CD4-positive, CD25-positive, alpha-beta regulatory T cell (primary cell): ENCODE measurements at places on chromosomes 7 and 10. TPM values are rescaled to one million over a fixed set of nuclear protein-coding genes. Genes with fewer than 3 reads are reported as not detected.

Gene FXYD4
- not detected for polyA plus RNA-seq

Gene NME8
- polyA plus RNA-seq = not detected

Gene CTNNA3
- polyA plus RNA-seq = not detected

Gene GPR15LG
- polyA plus RNA-seq = not detected

GRCh38 chr10:33133557-33133956 is 175.5 kb upstream of the ITGB1 start:
- H3K27me3 ChIP-seq = no peaks in the 10 kb centered on the region
- peaks cover 94% of the 10 kb centered on the region for H3K4me1 ChIP-seq
- peak overlapping the region; percentile 99 for H3K27ac ChIP-seq
- no peaks in the 10 kb centered on the region for H3K36me3 ChIP-seq
- no peak for DNase-seq

- peaks cover 47% of the 10 kb centered on the region for H3K27me3 ChIP-seq
- DNase-seq = no peak
- H3K4me3 ChIP-seq = no peak overlapping the region
- H3K36me3 ChIP-seq = no peaks in the 10 kb centered on the region
Measured at GRCh38 chr7:27182285-27182841, 2.7 kb downstream of the HOXA11 start.

- H3K36me3 ChIP-seq = no peaks in the 10 kb centered on the region
- no peak overlapping the region for H3K4me3 ChIP-seq
- peaks cover 12% of the 10 kb centered on the region for H3K27me3 ChIP-seq
- no peak overlapping the region for H3K27ac ChIP-seq
- DNase-seq = no peak
Measured at GRCh38 chr10:19812976-19813375, 3.3 kb upstream of the PLXDC2 start.

- DNase-seq = no peak
- no peak overlapping the region for H3K4me3 ChIP-seq
- H3K36me3 ChIP-seq = no peaks in the 10 kb centered on the region
- H3K27ac ChIP-seq = no peak overlapping the region
- H3K27me3 ChIP-seq = no peaks in the 10 kb centered on the region
Measured at GRCh38 chr7:69651101-69651590, 52.9 kb downstream of the AUTS2 start.

DNA sequence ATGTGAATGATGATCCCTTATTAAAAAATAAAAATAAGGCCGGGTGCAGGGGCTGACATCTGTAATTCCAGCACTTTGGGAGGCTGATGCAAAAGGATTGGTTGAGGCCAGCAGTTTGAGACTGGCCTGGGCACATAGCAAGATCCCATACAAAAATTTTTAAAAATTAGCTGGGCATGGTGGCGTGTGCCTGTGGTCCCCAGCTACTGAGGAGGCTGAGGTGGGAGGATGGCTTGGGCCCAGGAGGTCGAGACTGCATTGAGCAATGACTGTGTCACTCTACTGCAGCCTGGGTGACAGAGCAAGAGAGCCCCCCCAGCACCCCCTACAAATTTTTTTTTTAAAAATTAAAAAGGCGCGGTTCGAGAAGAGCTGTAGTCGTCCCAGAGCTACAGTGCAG is 1.2 kb upstream of the BRI3 start:
- no peaks in the 10 kb centered on the region for H3K27me3 ChIP-seq
- H3K4me3 ChIP-seq = peak overlapping the region; percentile 72
- no peak for DNase-seq
- H3K36me3 ChIP-seq = no peaks in the 10 kb centered on the region
- peak overlapping the region; percentile 73 for H3K27ac ChIP-seq

- peak overlapping the region; percentile 86 for H3K4me3 ChIP-seq
- H3K36me3 ChIP-seq = no peaks in the 10 kb centered on the region
- H3K4me1 ChIP-seq = peaks cover 19% of the 10 kb centered on the region
- no peak for DNase-seq
- no peaks in the 10 kb centered on the region for H3K27me3 ChIP-seq
- peak overlapping the region; percentile 96 for H3K27ac ChIP-seq
Measured at GRCh38 chr10:12041766-12042408, 722 bp downstream of the UPF2 start.
